ENCODE measurements at places on chromosomes 6 and 20. TPM values are rescaled to one million over a fixed set of nuclear protein-coding genes. Genes with fewer than 3 reads are reported as not detected.

ANKRD66 gene
- total RNA-seq = not detected

C6orf141 gene
- total RNA-seq = not detected

PRICKLE4 gene
- 2.8 TPM for total RNA-seq

- no peaks in the 10 kb centered on the region for H3K4me1 ChIP-seq
- DNase-seq = no peak
- H3K27ac ChIP-seq = no peak overlapping the region
- H3K4me3 ChIP-seq = no peak overlapping the region
- H3K36me3 ChIP-seq = no peaks in the 10 kb centered on the region
These were observed 409.5 kb upstream of the AGPAT4 start for GRCh38 chr6:161683400-161683799.

GRCh38 chr6:33824461-33825154 lies 20.8 kb upstream of the MLN start:
- H3K27ac ChIP-seq = no peak overlapping the region
- no peak for DNase-seq
- no peaks in the 10 kb centered on the region for H3K36me3 ChIP-seq
- no peak overlapping the region for H3K4me3 ChIP-seq
- no peaks in the 10 kb centered on the region for H3K4me1 ChIP-seq

GRCh38 chr6:17527076-17527475 lies 73.0 kb upstream of the FAM8A1 start:
- no peaks in the 10 kb centered on the region for H3K27me3 ChIP-seq
- no peaks in the 10 kb centered on the region for H3K4me1 ChIP-seq
- no peak overlapping the region for H3K4me3 ChIP-seq
- no peaks in the 10 kb centered on the region for H3K36me3 ChIP-seq
